NCI-H2081 (cell line): ENCODE measurements at places on chromosomes 6 and 20.
A peak's percentile ranks its signal among the peaks of the same experiment; 100 is the strongest.

- no peak for DNase-seq
Measured at GRCh38 chr20:62918147-62918546, 8.2 kb downstream of the DIDO1 start.

GRCh38 chr6:79755967-79756366 is 124.8 kb downstream of the SH3BGRL2 start:
- DNase-seq, result no peak

GRCh38 chr6:97669191-97670031 is 386.4 kb upstream of the MMS22L start:
- DNase-seq, result peak; percentile 9

GRCh38 chr6:11362564-11362963 is 130.1 kb upstream of the NEDD9 start:
- no peak for DNase-seq

DNA sequence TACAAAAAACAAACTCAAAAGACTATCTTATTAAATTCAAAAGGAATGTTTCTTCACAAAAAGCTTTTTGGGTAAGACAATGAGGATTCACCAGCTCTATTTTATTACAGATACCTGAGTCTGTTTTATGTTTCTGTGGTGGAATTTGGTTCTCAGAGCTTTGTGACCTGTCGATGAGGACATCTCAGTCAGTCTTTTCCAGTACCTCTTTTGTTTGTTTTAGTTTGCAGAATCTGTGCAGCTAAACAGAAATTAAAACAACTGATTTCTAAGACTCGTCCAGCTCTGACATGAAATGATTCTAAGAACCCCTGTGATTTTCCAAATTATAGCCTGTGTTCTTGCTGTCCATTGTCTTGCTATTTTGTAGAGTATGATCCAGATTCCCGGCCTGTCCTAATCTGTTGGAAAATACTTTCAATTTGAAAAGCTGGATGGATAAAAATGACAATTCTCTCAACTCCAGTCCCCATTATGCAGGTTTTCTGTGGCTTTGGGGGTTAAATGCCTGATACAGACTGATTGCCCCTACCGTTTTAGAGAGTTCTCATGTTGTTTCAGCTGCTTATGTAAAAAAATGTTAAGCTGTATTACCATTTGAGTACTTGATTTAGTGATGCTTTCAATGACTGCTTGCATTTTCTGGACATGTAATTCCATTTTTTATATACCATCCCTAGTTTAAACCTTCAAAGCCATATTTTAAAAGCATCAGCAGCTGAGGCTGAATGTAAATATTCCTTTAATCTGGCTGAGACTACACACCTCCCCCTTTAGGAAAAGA is 94.2 kb upstream of the TAB2 start:
- no peak for DNase-seq

- no peak for DNase-seq
Measured at GRCh38 chr6:37602801-37603200, 94.9 kb downstream of the MDGA1 start.

DNA sequence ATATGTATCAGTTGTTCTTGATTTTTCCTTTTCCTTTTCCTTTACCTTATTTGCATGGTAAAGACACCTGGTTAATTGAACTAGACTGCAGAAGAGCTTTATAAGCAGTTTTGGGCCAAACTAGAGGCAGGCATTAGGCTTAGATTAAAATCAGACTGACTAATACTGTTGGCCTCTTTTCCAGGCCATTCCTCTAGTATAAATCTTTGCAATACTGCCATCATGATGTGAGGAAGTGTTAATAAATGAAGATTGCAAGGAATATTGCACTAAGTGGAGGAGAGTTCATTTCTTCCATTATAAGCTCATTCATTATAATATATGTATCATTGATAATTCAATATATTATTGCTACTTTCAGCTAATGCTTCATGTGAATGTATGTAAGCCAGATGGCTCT is 163.8 kb downstream of the MMUT start:
- DNase-seq, result no peak

DNA sequence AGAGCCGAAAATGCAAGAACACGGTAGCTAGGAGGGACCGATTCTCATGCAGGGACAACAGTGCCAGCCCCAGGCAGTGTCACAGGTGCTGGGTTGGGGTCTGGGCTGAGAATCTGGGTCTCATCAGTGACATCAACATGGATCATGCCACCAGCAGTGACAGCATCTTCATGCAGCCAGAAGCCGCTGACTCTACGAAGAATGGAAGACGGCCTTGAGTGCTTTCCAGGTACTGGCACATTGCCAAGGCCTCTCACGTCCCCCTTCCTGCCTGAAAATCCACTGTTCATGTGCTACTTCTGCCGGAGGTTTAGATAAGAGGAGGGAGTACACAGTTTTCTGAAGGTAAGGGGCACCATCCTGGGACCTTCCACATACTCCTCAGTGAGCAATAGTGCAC is 141.1 kb upstream of the FOXQ1 start:
- DNase-seq, result no peak

- peak; percentile 89 for DNase-seq
Measured at GRCh38 chr6:14601490-14601889, 483.9 kb downstream of the CD83 start.

GRCh38 chr6:54689620-54690019 is 157.0 kb upstream of the FAM83B start:
- DNase-seq, result no peak

DNA sequence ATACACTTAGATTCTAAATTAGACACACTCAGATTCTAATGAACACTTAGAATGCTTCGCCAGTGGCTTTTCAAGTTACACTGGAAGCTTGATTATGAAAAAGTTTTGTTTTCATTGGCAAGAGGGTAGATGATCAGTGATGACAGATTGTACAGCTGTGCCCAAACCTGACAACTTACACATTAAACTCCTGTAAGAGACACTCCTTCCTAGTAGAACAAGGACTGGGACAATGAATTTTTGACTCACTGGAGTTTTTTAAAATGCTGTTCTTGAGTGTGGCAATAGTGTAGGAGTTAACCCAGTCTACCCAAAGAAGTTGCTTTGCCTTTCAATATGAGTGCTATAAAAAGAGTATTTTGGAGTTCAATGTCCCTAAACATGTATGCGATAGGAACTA is 140.8 kb downstream of the SLC16A10 start:
- DNase-seq, result no peak

- no peak for DNase-seq
Measured at GRCh38 chr6:83169106-83169505, 24.0 kb downstream of the PGM3 start.

GRCh38 chr20:9458138-9458796 is 56.1 kb upstream of the LAMP5 start:
- no peak for DNase-seq

DNA sequence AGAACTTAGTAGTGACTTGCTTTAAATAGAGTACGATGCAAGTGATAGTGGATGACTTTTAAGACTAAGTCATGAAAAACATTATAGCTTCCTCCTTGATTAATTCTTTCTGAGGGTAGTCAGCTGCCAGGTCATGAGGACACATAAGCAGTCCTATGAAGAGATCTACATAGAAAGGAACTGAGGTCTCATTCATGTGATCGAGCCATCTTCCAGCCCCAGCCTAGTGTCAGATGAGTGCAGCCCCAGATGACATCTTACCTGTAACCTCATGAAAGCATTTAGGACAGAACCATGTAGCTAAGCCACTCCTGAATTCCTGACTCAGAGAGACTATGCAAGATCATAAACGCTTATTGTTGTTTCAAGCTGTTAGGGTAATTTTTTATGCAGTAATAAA is 67.7 kb downstream of the AK9 start:
- no peak for DNase-seq

DNA sequence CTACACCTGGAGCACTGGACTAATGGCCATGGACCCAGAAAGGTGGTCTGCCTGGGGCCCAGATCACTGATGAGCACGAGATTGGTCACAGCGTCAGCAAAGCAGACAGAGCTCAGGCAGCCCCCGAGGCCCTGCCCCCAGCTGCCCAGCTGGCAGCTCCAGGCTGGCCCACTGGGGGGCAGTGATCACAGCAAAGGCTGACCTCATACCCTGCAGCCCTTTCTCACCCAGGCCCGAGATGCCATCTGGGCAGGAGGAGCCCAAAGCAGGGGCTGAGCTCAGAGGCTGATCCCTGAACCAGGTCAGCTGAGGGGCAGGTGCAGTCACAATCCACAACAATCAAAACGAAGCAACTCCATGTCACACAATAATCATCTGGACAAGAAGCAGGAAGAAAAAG is 4.1 kb downstream of the MAP1LC3A start:
- DNase-seq, result no peak

- DNase-seq, result peak; percentile 91
Measured at GRCh38 chr6:31814677-31815024, 432 bp downstream of the HSPA1L start.

DNA sequence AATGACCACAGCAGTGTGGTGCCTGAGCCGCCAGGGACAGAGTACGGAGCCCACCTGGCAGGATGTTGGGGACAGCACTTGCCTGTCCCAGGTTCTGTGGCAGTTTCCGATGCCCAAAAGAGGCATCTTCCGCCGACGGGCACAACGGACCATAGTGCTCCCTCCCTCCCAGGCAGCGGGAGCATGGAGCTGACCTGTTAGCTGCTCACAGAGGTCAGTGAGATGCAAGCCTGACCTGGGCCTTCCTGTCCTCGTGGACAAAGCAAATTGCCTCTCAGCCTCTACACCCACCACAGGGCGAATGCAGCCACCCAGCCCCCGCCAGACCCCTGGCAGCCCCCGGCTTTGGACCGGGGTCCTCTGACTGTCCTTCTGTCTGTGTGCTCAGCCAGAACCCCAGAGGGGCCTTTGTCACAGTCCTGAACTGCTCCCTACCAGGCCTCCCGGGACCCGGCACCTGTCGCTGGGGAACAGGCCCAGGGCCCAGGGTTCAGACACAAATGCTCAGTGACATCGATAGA is 16.2 kb upstream of the FRMD1 start:
- no peak for DNase-seq

GRCh38 chr20:52033313-52033712 is 158.3 kb downstream of the ZFP64 start:
- no peak for DNase-seq

- DNase-seq, result peak; percentile 74
Measured at GRCh38 chr20:21099751-21100577, 6.2 kb downstream of the LINC00237 start.

DNA sequence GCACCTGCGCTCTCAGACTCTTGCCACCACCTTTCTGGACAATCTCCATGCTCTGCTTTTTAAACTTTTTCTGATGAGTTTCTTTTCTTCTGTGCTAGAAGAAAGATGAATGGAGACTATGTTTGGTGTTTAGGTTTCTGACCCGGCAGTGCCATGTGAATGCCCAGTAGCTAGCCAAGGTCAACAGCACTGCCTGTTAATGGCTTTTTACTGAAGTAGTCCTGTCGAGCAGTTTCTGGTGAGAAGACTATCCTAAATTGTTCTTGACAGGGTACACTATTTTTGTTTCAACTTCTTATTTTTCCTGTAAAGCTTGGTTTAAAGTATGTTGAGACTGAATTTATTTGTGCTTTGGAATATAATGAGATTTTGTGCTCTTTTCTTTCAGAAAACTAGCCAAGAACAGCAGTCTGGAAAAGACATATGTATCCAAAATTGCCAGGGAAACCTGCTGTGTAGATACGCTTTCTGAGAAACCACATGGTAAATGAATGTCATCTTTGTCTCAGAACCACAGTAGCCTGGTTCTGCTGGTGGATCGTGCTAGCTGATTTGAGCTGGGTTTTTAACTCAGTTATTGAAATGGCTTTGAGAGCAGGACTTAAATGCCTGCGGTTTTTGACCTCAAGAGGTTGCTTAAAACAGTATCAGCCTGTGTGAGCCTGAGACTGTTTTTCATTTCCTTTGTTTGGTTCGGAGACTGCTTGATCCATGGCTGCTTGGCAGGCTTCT is 48.1 kb downstream of the KCNS1 start:
- no peak for DNase-seq

- DNase-seq, result no peak
Measured at GRCh38 chr20:36391456-36391855, 85.3 kb downstream of the DLGAP4 start.

- DNase-seq, result no peak
Measured at GRCh38 chr6:72418495-72418894, 203.4 kb upstream of the KCNQ5 start.

DNA sequence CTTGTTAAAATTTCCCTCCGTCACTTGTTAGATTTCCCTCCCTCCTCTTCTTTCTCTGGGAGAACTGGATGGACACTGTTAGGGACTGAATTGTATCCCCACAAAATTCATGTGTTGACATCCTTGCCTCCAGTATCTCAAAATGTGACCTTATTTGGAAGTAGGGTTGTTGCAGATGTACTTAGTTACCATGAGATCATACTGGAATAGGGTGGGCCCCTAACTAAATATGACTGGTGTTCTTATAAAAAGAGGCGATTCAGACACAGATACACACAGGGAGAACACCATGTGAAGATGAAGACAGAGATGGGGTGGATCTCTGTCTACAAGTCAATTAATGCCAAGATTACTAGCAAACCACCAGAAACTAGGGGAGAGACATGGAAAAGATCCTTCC is 139.5 kb downstream of the ALDH8A1 start:
- DNase-seq, result no peak

DNA sequence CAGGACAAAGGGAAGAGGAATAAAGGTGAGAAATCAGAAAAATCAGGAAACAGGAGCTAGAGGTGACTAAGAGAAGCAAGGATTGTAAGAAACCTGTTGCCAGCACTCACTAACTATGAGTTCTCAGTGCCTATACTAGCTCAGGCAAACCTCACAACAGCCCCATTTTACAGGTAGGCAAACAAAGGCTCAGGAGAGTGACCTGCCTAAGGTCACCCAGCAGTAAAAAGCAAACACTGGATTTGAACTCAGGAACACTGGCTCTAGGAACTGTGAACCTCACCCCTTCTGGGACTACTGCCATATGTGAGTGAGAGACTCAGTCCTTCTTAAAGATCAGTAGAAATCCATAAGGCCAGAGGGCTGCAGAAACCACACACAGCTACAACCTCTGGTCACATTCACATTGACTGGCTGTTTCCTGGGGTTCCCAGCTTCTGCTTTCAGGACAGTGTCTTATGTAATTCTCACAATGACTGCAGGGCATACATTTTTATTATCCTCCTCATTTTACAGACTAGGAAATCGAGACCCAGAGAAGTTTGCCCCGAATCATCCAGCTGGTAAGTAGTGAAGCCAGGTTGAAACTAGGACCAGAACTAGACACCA is 80.7 kb upstream of the MAFB start:
- no peak for DNase-seq

DNA sequence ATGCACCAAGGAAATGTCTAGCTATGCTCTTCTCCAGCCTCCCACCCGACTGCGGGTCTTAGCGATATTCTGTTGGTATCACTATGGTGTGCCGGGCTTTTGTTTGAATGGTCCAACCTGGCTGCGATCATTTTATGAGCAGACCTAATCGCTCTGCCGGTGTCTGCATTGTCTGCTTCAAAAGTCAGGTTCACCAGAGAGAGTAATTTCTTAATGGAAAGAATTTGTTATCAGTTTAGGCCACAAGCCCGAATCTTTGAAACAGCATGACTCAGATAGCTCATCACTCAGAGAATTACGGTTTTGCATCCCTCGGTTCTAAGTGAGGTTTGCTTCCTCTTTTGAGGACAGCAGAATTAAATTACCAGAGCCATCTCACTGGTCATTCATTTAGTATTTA is 521.0 kb upstream of the ARID1B start:
- DNase-seq, result no peak

- no peak for DNase-seq
Measured at GRCh38 chr6:92559611-92560010, 859.7 kb downstream of the EPHA7 start.
